ENCODE measurements at places on chromosomes 2 and 18.

GRCh38 chr2:127681288-127681804 is 6.0 kb upstream of the LIMS2 start:
- DNase-seq = no peak

DNA sequence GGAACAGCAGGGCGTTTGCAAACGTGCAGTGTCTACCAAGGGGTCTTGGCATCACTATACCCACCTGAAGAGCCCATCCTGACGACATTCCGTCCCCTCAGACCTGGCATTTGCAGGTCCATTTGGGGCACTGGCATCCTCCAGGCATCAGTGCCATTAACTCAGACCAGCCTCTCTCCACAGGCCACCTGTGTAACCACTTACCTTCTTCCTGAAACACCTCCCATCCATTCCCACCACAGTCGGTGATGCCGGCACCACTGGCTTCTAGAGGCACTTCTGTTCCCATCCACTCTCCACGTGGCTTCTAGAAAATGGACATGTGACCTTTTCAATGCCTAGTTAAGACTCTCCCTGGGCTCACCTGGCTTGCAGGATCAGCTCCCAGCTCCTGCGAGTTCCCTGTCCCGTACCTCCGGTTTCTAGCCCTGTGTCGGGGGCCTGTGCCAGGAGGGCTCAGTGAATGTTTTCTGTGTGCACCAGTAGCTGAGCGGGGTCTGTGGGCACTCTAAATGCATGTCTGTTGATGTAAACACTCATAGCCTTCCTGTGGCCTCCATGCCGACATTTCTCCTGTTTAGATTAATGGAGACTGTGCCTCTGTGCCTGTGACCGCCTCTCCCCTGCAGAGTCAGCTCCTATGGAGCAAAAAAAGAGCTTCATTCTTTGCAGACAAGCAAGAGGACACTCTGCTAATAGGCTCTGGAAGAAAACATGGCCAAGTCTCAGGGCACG is 458.0 kb upstream of the HS6ST1 start:
- DNase-seq = no peak

DNA sequence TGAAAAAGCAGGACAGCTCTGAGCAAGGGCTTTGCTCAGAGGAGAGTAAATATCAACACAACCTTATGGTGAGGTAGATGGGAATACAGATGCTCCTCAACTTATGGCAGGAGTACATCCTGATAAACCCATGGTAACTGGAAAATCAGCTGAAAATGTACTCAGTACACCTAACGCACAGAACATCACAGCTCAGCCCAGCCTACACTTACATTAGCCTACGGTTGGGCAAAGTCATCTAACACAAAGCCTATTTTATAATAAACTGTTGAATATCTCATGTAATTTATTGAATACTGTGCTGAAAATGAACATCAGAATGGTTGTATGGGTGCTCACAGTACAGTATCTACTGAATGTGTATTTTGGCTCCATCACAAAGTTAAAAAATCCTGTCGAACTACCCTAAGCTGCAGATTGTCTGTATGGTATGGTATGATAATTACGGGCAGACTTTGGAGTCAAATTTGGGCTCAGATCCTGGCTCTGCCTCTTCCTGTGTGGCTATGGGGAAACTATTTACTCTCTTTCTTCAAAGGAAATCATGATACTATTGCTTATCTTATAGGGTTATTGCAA is 120.3 kb upstream of the LYPD1 start:
- DNase-seq = no peak

GRCh38 chr2:60735496-60736250 is 20.4 kb upstream of the PAPOLG start:
- DNase-seq = peak; percentile 33

- no peak for DNase-seq
Observed at GRCh38 chr18:7545734-7546133, 21.4 kb upstream of the PTPRM start.

GRCh38 chr2:63544017-63544627 is 44.2 kb downstream of the WDPCP start:
- DNase-seq = peak; percentile 66

DNA sequence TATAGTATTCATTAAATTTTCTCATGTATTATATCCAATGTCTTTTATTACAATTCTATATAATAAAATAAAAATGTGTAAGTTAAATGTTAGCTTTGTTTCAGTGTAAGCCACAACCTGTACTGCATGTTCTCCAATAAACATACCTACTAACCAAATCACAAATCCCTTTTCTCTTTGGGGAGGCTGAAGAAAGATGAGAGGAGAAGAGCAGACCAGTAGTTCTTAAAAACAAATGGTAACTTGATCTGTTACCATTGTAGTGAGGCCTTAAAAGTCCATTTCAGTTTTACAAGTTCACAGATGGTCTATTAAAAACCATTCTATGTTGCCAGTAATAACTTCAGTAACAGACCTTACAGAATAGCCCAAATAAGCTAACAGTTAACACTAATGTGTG is 100.5 kb downstream of the SOS1 start:
- no peak for DNase-seq

- peak; percentile 54 for DNase-seq
Observed at GRCh38 chr2:126635736-126636135, 20.2 kb upstream of the GYPC start.

DNA sequence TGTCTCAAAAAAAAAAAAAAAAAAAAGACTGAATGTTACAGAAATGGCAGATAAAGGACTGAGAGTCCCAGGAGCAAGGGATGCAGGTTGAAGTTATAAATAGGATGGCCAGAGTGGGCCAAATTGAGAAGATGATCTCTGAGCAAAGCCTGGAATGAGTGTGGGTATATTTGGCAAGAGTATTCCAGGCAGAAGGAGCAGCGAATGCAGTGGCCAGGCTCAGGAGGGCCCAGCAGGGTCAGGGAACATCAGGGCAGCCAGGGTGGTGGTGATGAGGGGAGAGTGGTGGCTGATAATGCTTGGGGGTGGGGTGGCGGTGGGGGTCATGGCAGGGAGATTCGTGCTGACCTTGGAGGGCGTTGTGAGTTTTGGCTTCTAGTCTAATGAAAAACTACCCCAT is 141.3 kb upstream of the AGAP1 start:
- DNase-seq = no peak

DNA sequence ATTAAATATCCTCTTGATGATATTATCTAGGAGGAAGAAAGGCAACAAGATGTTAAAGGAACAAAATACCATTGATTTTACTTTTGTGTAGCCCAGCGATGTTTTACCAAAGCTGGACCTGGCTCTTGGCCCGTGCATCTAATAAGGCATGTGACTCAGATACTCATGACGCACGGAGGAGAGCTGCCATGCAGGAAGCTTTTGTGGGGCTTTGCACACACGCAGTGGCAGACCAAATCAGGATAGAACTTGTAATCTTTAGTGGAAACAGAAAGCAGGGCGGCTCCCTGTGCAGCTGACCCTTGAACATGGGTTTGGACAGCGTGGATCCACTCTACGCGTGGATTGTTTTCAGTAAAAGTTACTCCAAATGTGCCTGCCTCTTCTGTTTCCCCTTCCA is 190.0 kb downstream of the NAPG start:
- DNase-seq = no peak

DNA sequence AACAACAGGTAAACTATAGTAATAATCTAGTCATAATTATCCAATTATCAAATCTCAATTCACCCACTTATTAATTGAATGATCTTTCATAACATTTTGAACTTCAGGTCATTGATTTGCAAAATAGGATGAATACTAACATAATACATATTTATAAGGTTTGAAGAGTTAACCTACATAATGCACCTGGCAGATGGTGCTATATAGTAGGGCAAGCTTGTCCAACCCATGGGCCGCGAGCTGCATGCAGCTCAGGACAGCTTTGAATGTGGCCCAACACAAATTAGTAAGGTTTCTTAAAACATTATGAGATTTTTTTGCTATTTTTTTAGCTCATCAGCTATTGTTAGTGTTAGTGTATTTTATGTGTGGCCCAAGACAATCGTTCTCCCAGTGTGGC is 815.8 kb upstream of the ID2 start:
- no peak for DNase-seq

DNA sequence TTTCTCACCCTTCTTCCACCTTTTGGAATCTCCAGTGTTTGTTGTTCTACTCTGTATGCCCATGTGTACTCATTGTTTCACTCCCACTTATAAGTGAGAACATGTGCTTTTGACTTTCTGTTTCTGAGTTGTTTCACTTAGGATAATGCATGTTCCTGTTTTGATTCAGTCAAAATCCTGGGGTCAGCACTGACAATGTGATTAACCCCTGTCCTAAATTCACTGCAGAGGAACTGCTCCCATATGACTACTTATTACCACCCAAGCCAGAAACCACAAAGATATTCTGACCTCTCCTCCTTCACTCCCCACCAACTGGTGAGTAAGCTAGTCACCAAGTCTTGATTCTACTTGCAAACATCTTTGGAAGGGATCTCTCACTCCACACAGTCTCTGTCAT is 251.4 kb upstream of the TCF4 start:
- DNase-seq = no peak

DNA sequence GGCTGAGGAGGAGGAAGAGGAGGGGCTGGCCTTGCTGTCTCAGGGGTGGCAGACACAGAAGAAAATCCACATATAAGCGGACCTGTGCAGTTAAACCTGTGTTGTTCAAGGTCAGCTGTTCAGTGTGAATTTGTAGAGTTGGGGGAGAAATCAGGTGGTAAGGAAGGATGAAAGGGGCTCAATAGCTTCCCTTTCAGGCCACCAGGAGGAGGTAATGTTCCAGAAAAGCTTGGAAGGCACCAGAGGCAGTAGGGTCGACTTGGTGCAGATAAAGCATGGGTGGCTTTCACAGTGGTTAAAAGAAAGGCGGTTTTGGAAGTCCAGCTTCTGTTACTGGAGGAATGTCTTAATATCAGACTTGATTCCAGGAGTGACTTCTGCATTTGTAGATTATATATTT is 167.4 kb downstream of the THSD7B start:
- peak; percentile 15 for DNase-seq

DNA sequence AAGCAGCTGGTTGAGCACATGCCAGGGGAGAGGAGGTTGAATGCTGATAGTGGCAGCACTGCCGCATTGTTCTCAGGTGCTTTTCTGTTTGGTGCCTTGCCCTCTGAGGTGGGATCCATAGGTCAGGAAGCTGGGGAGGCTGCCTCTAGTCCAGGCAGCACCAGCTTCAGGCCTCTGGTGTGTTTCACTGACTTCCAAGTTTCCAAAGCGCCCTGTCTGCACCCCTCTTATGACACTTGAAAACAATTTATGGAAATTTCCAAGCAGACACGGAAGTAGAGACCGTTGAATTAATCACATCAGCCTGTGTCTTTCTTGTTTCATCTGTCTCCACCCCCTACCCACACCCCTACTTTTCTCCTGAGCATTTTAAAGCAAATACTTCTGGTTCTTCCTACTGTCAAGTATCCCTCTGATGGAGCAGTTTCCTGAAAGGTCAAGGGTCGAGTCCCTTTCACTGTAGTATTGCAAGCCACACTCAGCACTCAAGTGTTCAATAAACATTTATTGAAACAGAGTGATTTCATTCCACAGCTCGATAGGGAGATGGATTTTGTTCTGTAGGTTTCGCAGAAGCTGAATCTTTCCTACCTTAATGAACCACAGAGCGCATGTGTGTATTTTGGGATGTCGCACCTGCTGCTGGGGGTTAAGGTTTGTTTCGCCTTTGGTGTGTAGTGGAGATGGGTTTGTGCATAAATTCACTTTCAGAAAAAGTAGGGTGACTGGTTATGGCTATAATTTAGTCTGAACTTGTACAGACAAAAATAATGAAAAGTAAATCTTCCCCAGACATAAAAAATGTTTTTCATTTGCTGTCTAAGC is 21.4 kb downstream of the DGKD start:
- DNase-seq = no peak

- DNase-seq = peak; percentile 77
Observed at GRCh38 chr2:27920148-27920885, 29.8 kb downstream of the BABAM2 start.

- DNase-seq = no peak
Observed at GRCh38 chr2:101064868-101065549, 62.9 kb downstream of the RPL31 start.

DNA sequence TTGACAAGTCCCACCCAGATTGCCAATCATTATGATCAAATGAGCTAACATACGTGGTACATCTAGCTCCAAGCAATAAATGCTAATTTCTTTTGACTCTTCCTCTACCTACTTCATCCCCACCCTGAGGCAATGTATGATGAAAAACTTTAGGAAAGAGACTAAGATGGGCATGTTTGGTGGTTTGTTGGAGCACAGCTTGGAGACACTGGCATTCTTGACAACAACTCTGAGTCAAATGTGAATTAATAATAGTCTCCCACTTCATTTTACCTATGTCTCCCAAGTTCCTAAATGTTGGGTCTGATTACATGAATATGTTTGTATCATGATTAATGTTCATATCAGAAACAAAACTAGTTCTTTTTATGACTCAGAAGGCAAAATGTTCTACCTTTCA is 36.6 kb downstream of the EXOC6B start:
- DNase-seq = no peak

- no peak for DNase-seq
Observed at GRCh38 chr18:58102875-58103274, 58.8 kb downstream of the NEDD4L start.

DNA sequence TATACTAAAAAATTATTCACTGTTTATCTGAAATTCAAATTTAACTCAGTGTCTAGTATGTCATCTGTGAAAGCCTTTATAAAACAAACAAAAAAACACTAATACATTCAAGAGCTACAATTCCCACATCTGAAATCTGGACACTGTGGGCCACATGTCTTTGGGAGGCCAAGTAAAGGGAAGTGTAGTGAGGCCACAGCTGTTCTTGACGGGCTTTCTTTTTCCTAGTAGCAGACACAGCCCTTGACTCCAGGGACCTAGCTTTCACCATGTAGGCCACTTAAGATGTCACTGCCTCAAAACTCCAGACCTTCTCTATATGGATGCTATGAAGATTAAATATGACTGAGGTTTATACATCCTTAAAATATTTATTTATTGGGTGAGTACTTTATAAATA is 91.1 kb downstream of the RBMS1 start:
- no peak for DNase-seq

DNA sequence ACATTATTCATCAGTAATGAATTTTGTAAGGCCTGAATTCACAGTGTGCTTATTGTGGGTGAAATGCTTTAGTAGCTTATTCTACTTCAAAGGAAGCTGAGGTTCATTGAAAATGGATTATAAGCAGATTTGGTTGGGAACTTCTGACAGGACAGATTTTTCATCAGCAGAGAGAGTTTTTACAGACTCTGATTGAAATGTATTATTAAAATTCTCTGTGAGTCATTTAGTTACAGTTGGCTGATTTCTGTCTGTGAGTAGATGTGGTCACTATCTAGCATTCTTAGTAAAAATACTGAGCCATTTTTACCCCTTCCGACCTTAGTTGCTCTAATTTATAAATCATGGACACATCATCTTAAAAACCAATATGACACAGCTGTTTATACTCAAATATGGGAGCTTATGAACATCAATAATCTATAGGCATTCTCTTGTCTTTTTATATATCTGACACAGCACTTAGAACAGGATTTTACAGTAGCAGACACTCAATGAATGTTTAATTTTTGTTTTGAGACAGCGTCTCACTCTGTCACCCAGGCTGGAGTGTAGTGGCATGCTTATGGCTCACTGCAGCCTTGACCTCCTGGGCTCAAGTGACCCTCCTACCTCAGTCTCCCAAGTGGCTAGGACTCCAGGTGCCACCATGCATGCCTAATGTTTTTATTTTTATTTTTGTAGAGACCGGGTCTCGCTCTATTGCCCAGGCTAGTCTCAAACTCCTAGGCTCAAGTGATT is 239.6 kb downstream of the BABAM2 start:
- DNase-seq = no peak

GRCh38 chr2:74507926-74508520 is 528 bp upstream of the PCGF1 start:
- peak; percentile 53 for DNase-seq

GRCh38 chr2:217244815-217245214 is 385.0 kb upstream of the TNP1 start:
- no peak for DNase-seq

GRCh38 chr2:12036640-12036983 is 290.2 kb downstream of the LPIN1 start:
- no peak for DNase-seq
